ENCODE measurements at places on chromosomes 1 and 21.
A peak's percentile ranks its signal among the peaks of the same experiment; 100 is the strongest.

DNA sequence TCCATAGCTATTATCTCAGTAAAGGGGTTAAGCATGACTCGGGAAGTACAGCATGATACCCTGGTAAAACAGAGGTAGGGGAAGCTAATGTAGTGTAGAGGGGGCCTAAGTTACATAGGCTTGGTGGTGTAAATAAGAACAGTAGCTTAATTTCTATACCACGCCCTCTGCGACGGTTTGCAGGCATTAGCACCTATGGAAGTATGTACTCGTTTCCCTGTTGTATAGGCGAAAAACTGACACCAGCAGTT lies 470 bp upstream of the NAXE start:
- peak; percentile 30 for DNase-seq

DNA sequence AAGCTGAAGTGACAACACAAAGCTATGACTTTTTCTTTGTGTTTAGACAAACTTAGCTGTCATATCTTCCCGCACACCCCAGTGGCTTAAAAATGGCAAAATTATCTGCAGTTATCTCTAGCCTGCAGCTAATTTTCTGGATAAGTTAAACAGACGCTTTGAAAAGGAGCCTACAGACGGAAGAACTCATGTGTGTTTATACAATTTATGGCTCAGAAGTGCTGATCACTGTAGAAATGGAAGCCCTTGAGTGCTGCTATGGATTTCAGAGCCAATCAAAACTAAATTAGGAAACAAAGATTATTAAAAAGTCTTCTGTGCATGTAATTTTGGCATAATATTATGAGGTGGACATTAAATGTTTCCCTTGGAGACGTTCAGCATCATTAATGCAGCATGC lies 11.6 kb downstream of the NTNG1 start:
- DNase-seq: no peak

- DNase-seq: no peak
Observed at GRCh38 chr1:183887826-183888819, 83.2 kb downstream of the RGL1 start.

DNA sequence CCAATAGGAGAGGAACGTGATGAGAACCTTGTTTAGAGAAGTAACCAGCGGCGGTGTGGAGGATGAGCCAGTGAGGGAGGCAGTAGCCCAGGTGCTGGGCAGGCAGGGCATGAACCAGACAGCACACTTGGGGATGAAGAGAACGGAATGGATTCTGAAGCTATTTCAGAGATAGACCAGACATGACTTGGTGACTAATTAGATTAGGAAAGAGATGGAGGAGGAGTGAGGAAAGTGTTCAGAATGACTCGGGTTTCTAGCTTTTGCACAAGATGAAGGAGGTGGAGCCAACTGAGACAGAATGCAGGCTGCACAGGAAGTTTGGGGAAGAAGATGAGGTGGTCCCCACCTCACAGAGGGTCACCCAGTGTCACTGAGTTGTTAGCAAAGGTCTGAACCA lies 5.1 kb downstream of the PEF1 start:
- DNase-seq: peak; percentile 35

- DNase-seq: no peak
Observed at GRCh38 chr1:55635856-55636255, 420.7 kb upstream of the USP24 start.

- DNase-seq: no peak
Observed at GRCh38 chr1:217977943-217978342, 307.1 kb upstream of the RRP15 start.

DNA sequence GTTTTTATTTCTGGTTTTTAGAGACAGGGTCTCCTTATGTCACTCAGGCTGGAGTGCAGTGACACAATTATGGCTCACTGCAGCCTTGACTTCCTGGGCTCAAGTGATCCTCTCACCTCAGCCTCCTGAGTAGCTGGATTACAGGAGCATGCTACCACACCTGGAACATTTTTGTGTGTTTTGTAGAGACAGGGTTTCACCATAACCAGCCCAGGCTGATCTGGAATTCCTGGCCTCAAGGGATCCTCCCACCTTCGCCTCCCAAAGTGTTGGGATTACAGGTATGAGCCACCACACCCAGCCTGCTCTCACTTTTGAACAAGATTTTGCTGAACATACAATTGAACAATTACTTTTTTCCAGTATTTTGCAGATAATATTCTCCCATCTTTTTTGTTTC lies 24.0 kb upstream of the HYI start:
- no peak for DNase-seq

DNA sequence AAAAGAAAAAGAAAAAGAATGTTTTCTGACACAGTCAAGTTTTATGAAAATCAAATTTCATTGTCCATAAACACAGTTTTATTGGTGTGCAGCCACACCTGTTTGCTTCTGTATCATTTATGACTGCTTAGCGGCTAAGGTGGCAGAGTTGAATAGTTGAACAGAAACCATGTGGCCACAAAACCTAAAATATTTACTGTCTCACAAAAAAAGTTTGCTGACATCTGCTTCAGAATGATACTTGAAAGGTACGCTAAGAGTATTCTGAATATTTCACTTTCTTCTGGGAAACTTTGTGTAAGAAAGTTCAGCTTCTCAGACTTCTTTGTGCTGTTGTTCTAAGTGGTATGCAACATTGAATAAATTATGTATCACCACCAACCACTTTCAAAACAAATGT lies 6.2 kb downstream of the KCNK1 start:
- DNase-seq: no peak

- DNase-seq: no peak
Observed at GRCh38 chr1:62398377-62398776, 38.5 kb upstream of the USP1 start.

- DNase-seq: no peak
Observed at GRCh38 chr1:24516506-24516905, 13.9 kb downstream of the RCAN3 start.

DNA sequence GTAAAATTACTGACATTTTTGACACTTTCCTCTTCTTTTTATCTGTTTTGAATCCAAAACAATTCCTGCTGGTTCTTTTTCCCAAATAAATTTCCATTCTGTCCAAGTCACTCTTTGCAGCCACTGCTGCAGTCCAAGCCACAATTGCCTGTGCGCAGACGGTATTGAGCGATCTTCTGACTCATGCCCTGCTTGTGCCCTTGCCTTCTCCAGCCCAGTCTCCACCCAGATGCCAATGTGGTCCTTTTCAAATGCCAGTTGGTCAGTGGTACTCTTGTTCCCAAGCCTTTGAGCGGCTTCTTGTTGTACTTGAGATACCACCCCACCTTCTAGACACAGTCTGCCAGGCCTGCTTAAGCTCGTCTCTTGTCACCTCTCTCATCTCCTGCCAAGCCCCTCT lies 78.9 kb downstream of the CAMTA1 start:
- no peak for DNase-seq
